Mesenteric fat pad (tissue), 1 donor: ENCODE measurements at places on chromosomes 11 and 22. TPM values are rescaled to one million over a fixed set of nuclear protein-coding genes. Genes with fewer than 3 reads are reported as not detected.

GRCh38 chr11:94184846-94185245 is 56.2 kb downstream of the PANX1 start:
- no peak for DNase-seq

GRCh38 chr11:540583-541432 is 3.5 kb downstream of the LRRC56 start:
- DNase-seq = no peak

DNA sequence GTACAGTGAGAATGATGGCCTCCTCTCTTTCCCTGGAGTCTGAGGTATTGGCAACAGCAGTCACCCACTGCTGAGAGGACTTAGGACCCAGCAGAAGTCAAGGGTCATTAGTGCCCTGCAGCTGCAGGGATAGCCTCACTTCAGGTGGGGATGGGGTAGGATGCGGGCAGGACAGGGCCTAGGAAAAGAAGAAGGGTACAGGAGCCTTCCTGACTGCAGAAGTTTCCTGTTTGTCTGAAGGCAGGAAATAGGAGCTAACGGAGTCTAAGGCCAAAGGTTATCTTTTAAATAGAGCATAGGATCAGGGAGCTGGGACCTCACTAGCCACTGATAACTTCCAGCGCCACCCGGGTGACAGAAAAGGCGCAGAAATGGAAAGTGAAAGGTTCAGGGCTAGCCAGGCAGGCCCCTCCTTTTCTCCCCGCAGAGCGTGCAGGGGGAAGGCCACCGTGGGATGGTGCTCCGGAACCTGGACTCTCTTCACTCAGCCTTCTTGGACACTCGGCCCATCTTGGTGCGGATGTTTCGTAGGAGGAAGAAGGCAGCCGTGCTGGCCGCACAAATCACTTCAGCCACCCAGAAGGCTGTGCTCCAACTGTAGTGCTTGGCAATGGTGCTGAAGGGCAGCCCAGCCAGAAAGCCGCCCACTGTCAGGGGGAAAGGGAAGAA is 6.0 kb downstream of the TRAPPC4 start:
- DNase-seq = no peak

DNA sequence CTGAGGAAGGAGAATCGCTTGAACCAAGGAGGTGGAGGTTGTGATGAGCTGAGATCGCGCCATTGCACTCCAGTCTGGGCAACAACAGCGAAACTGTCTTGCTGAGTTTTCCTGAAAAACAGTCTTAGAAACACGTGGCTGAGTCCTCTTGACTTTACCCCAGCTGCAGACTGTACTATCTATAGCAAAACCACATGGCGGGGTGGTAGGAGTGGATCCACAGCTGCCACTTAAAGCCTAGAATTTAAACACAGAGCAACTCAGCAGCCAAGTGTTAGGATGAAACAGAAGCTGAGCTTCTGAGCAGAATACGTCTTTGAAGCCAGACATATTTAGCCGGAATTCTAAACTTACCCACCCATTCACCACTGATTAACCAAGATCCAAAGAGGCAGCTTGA is 14.1 kb downstream of the PATZ1 start:
- no peak for DNase-seq

GRCh38 chr11:60159868-60160267 is 23.0 kb downstream of the MS4A6A start:
- DNase-seq = no peak

- DNase-seq = no peak
Observed at GRCh38 chr11:14611939-14612338, 31.7 kb upstream of the PDE3B start.

- no peak for DNase-seq
Observed at GRCh38 chr11:118691926-118692830, 12.7 kb upstream of the TREH start.

DNA sequence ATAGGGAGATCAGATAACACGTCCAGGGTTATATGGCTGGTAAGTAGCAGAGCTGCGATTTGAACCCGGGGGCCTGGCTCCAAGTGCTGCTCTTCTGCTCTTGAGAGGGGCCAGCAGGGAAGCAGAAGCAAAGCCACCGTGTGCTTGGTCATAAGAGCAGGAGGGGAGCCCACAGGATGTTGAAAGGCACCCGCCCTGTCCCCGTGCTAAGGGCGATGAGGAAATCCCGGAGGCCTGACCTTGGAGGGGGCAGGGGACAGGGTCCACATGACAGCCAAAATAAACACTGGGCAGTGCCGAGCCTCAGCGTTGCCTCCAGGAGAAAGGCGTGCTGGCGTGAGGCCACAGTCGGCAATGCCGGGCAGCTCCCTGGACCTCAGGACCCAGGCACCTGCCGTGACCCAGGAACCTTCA is 28.8 kb downstream of the TOM1 start:
- no peak for DNase-seq

- no peak for DNase-seq
Observed at GRCh38 chr11:125372088-125372487, 124.0 kb downstream of the FEZ1 start.

GRCh38 chr11:122104341-122104740 is 11.7 kb downstream of the BLID start:
- DNase-seq = no peak

DNA sequence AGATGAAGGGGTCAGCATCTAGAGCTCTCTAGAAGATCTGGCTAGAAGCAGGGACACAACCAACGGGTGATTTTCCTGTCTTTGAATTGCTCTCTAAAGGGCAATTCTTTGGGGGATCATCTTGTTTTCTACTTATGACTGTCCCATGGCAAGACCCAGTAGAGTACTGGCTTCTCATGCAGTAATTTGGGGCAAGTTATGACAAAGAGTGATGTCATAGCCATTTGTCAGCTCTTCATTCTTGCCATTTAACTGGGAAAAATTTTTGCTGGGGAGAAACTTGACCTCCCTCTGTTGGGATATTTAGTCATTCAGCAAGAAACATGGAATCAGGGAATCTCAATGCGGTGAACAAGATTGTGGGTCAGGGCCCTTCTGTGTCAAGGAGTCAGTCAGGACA is 80.4 kb downstream of the SLC1A2 start:
- no peak for DNase-seq

DNA sequence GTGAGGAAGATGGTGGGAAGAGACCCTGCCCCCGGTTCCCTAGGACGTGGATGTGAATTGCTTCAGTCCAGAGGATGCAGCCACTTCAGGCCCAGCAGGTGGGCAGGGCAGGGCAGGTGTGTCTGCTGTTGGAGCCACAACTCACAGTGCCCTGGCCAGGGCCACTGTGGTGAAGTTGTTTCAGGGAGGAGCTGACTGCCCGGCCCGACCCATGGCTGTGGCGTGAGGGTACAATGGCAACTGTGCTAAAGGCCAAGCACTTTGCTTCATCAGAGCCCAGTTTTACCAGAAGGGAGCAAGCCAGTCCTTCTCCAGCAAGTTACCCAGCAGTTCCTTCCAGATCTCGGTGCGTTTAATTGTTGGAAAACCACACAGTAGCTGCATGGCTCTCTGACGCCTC is 1174.4 kb downstream of the BRD1 start:
- no peak for DNase-seq

GRCh38 chr11:17924713-17925112 is 88.1 kb downstream of the SERGEF start:
- no peak for DNase-seq

- DNase-seq = peak; percentile 96
Observed at GRCh38 chr22:37745548-37746365, 48.9 kb downstream of the TRIOBP start.

DNA sequence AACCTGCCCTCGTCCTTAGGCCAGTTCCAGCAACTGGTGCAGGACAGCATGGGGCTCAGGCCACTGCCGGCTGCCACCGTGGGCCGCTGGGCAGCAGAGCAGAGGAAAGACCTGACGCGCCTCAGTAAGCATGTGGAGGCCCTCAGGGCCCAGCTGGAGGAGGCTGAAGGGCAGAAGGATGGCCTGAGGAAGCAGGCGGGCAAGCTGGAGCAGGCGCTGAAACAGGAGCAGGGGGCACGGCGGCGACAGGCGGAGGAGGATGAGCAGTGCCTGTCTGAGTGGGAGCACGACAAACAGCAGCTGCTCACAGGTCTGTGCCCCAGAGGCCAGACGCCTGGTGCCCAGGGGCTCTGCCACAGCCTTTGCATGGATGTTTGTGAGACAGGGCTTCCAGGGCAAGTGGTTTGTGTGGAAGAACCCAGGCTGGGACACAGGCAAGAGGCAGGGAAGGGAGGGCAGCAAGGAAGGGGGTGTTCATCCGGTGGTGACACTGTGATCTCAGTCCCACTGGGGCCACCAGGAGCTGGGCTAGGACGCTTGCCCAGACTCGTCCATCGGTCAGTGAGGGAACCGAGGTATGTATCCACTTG is 13.9 kb downstream of the CCDC157 start:
- no peak for DNase-seq

- DNase-seq = no peak
Observed at GRCh38 chr11:27201454-27202302, 161.1 kb downstream of the BBOX1 start.

DNA sequence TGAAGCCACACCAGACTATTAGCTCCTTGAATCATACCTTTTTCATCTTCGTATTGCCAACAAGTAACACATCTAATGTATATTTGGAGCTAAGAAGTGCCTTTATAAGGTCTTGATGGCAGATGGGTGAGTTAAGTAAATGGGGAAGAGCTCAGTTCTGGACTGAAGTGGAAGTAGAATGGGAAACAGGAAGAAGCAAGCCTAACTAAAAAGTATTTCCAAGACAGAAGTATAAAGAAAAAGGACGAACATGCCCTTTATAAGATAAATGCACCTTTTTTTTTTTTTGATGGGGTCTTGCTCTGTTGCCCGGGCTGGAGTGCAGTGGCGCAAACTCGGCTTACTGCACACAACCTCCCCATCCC is 14.5 kb downstream of the CRTAM start:
- DNase-seq = no peak

GRCh38 chr22:19057539-19057938 is 64.7 kb downstream of the DGCR2 start:
- no peak for DNase-seq

- DNase-seq = no peak
Observed at GRCh38 chr11:133136376-133136775, 395.9 kb downstream of the OPCML start.

The CSF2RB gene
- total RNA-seq = 13.3 TPM

The ELMOD1 gene
- 0.16 TPM for total RNA-seq

The IPO7 gene
- total RNA-seq = 135 TPM

The PHOX2A gene
- not detected for total RNA-seq
